ENCODE measurements at places on chromosomes 1 and 21.

GRCh38 chr1:213484758-213485157, 433.7 kb downstream of the RPS6KC1 start:
- no peak for DNase-seq

DNA sequence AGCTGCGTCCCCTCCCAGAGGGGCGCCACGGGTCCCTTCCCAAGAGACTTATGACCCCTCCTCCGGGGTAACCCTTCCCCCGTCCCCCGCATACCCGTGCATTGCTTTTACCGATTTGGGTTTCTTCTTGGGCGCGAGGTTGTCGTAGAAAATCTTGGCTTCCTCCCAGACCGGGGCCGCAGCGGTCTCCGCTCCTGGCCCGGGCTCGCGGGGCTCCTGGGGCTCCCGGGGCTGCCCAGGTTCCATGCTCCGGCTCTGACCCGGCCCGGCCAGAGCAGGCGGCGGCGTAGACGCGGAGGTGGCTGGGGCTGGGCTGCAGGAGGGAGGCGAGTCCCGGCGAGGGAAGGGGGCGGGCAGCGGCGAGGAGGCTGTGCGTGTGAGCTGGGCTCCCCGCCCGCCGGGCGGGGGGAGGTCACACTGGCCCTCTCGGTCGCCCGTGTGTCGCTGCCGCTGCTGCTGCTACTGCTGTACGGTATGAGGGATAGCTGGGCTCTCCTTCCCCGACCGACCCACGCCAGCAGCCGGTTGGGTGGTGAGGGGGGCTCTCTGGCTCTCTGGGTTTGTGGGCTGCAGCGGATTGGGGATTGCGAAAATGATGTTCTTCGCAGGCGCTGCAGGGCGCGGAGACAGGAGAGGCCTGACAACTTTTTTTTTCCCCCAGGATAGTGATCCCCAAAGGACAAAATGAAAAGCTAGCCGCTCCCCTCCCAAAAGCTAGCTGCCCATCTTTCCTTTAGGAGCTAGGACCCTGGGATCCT, at the start of gene NT5C1A:
TSS of gene NT5C1A (minus strand) at position 315 of the 758 bp plus-strand sequence. CDS start at position 246, 69 bp downstream.
- DNase-seq = no peak

DNA sequence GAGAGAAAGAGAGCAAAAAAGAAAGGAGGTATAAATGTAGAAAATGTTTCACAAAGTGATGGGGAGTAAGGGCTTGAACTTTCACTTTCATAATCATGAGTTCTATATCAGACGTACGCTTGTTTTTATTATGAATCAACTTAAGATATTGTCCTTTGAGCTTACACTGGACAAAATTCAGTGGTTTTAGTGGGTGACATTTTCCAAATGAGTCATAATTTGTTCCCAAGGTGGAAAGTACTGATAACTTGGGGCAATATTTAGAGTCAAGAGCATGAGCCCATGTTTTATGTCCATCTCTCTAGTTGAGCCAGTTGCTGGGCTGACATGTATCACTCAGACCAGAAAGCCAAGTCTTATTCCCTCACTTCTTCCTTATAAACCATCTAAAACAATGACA, 161.6 kb downstream of the CHRM3 start:
- DNase-seq = no peak

DNA sequence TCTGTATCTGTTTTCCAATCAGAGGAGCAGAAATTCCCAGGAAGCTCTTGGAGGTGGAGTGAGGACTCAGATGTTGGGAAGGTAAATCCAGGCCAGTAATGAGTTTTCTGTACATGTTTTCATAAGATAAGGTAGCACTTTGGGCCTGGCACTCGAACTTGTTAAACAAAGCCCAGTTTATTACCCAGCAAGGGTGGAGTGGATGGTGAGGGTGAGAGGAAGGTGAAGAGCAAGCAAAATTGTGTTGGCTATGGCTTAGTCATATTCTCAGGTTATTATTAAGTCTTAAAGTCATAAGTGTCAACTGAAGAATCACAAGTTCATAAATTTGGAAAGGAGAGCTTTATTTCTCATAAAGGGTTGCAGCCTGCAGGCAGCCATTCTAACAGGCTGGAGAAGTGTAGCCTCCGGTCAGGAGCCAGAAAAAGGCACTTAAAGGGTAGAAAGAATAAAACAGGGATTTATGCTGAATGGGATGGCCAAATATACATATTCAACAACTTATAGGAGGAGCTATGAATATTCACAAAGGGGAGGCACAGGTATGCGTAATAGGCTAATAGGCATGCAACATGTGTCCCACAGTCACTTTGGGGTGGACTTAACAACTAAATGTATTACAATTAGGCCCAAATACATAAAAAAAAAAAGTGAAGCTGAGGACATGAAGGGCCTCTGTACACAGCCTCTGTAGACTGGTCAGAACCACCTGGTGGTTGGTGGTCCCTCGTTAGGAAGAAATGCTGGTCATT, 523.9 kb downstream of the LMO4 start:
- no peak for DNase-seq

DNA sequence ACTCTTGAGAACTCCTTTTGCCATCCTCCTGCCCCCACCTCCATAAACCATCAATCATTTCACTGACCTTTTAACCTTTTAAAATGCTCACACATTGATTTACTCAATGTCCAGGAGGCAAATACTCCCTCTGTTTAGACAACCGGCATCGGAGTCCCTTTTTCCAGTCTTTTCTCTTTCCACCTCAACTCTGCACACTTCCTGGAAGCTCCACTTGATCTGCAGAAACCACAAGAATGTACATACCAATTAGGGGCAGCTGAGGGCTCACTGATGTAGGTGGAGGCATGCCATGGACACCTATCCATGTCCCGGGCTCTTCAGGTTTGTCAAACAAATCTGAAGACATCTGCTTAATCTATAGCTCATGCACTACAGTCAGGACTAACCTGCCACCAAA, 5.3 kb upstream of the AMIGO1 start:
- no peak for DNase-seq

DNA sequence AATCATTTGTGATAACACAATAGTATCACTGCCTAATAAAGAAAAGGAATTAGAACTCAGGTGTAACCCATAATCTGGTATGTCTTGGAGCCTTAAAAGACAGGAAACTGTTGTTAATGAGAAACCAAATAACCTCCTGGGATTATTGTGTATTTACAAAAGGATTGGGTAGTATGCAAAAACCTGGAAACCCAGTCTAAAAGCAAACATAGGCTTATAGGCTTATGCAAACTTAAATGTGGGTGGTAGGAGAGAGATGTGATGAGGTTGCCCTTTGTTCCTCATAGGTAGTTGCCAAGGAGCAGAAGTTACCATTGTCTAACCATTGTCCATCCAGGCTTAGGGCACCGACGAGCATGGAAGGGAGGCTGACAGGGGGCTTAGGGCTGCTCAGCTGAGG, 165.8 kb downstream of the AK5 start:
- no peak for DNase-seq

DNA sequence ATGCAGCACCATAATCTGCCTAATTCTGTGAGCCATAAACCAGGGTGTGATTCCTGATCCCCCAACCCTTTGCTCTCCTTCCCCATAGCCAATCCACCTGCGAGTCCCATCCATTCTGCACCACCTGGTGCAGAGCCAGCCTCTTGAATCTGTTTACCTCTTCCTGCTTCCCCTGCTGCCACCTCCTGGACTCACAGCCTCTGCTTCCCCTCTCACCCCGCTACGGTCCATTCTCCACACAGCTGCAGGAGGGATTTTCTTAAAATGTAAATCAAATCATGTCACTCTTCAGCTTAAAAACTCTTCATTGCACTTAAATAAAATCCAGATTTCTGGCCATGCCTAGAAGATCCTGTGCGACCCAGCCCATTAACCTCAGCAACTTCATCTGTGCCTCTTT, 186.7 kb downstream of the FOXD2 start:
- no peak for DNase-seq

- DNase-seq = no peak
Observed at GRCh38 chr1:111802984-111803383, 47.3 kb downstream of the DDX20 start.

GRCh38 chr1:101605878-101606277, 369.1 kb downstream of the S1PR1 start:
- no peak for DNase-seq

GRCh38 chr1:204108312-204109141, 35.6 kb downstream of the SOX13 start:
- DNase-seq = no peak
